ENCODE measurements at places on chromosomes 12 and 14. TPM values are rescaled to one million over a fixed set of nuclear protein-coding genes. Genes with fewer than 3 reads are reported as not detected.

Gene TMEM132C
- not detected for total RNA-seq

Gene GPHB5
- not detected for total RNA-seq

Gene MYL6
- 2,154 TPM for total RNA-seq

Gene EEF1AKMT3
- total RNA-seq, result 5.5 TPM

Gene PRICKLE1
- 0.61 TPM for total RNA-seq

Gene HOXC4
- total RNA-seq, result 2.4 TPM

Gene SDR9C7
- 0.05 TPM for total RNA-seq

Gene AJUBA
- 36.7 TPM for total RNA-seq

Gene CTSG
- total RNA-seq, result not detected

Gene NEUROD4
- total RNA-seq, result not detected

Gene CLEC7A
- not detected for total RNA-seq

Gene CD163L1
- 0.23 TPM for total RNA-seq

Gene POTEM
- not detected for total RNA-seq

All from A549 treated with dexamethasone at 1 μM for 4 hours (cell line).